Stimulated activated CD4-positive, alpha-beta T cell treated with anti-CD3 and anti-CD28 coated beads, Interleukin-1b, Interleukin-23, amount 100 ng/mL, for 1 hour (primary cell): ENCODE measurements at places on chromosomes 16 and 17.

- DNase-seq, result no peak
These were observed 53.2 kb downstream of the NDEL1 start for GRCh38 chr17:8488901-8489300.

DNA sequence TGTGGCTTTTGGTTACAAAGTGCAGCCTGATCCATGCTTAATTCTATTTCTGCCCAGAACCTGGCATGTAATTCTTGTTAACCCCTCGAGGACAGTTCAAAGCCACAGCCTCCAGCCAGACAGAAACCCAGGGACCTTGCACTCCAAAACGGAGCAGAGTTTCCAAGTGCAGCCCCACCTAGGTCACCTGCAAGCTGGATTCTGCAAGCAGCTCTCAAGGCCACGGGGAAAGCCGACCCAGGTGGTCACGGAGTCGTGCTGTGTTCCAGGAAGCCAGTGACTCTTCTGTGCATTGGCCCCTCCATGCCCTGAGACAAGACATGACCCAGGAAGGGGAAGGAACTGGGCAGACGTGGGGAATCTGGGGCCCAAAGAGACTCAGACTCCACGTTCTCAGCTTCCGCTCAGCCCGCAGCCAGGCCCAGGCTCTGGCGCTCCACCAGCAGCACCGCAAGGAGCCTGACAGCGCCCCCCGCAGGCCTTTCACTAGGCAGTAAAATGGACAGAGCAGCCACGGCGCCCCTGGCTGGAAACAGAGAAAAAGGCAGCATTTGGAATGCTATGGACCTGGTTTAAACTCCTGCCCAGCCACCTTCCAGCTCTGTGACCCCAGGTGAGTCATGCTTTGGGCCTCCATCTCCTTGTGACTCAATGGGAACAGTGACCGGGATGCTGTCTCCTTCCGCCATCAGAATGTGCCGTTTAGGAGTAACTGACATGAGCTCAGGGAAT is 27.3 kb upstream of the GSG1L start:
- no peak for DNase-seq

- DNase-seq, result no peak
These were observed 83.6 kb downstream of the TTC19 start for GRCh38 chr17:16083223-16083622.

DNA sequence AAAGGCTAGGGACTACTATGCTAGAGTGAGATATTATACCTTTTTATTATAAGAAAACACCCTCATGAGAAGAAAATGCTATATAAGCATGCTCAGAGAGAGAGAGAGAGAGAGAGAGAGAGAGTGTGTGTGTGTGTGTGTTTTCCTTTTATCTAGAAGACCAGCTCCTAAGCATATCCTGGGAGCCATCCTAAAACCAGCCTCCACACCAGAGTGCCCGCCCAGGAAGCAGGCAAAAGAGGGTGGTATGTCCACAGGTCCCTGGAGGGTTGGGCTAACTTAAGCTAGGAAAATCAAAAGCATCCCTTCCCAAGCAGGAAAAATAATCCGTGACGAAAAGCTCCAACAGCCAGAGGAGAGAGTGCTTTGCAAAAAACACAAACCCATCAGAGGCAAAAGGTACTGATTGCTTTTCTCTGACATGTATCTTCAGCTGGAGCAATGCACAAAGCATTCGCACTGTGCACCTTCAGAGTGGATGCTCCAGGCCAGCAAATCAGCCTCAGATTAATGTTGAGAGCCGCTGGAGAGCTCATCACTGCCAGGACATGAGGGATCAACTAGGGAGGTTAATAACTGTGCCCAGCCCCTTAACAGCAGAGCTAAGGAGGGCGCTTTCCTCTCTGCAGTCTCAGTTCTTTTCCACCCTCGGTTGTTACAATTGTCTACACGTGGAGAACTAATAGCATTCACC is 125.1 kb downstream of the SLC39A11 start:
- no peak for DNase-seq

GRCh38 chr17:6098050-6098822 is 28.1 kb downstream of the WSCD1 start:
- DNase-seq, result no peak

- no peak for DNase-seq
These were observed 27.0 kb upstream of the MRPS23 start for GRCh38 chr17:57876866-57877237.

DNA sequence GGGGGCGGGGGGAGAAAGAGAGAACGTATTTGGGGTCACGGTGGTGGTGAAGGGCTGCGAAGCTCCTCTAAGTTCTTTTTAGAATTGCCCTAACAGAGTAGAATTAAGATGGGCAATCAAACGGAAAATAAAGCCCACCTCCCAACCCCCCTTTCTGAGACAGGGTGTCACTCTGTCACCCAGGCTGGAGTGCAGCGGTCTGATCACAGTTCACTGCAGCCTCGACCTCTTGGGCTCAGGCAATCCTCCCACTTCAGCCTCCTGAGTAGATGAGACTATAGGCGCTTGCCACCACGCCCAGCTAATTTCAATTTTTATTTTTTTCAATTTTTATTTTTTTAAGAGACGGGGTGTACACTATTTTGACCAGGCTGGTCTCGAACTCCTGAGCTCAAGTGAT is 710 bp upstream of the CAVIN1 start:
- DNase-seq, result no peak

DNA sequence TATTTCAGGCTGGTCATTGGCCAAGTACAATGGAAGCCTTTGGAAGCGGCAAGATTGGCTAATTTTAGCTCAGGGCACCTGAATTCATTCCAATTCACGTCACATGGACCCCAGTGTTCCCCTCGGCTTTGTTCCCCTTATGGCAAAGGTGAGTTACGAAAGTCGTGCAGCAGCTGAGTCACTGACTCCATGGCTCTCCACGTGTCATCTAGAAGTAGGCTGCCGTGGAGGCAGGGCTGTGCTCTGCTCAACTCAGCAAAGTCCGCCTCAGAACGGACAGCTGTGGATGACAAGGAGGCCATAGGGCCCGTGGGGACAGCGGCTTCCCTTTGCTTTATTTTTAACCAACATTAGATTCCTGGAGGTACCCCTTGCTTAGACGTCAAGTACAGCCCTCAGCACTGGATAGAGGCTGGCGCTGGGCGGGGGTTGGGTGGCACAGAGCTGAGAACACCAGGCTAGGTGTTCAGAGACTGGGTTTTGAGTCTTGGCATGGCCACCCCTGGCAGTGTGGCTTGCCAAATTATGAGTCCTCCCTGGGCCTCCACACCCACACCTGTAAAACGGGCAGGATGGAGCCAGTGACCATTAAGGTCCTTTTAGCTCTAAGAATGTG is 23.6 kb downstream of the ADAD2 start:
- DNase-seq, result no peak

- no peak for DNase-seq
These were observed 46.4 kb downstream of the STAT5A start for GRCh38 chr17:42334677-42335076.

GRCh38 chr17:48610282-48611211 is at the start of gene HOXB7:
Gene HOXB7 (minus strand): TSS chr17:48611017. CDS start chr17:48610918, 99 bp downstream.
- no peak for DNase-seq

DNA sequence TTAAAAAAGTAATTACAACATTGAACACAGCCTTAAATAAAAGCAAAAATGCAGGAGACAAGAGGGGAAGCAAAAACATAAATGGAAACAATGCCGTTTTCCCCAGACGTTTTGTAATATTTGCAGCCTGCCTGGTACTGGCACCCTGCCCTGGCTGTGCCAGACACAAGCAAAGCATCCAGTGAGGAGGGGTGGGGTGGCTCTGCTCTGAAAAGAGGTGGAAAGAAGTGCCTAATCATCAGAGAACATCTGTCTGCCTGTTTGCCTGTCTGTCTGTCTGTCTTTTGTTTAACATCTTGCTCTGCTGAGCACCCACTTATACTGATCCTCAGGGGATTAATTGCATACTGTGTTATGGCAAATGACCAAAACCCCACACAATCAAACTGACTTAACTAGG is 62.7 kb downstream of the C16orf82 start:
- no peak for DNase-seq

GRCh38 chr17:67818110-67819002 is 6.9 kb upstream of the BPTF start:
- no peak for DNase-seq

GRCh38 chr17:43661699-43662412 is at the start of gene MEOX1:
Gene MEOX1 (minus strand): TSS chr17:43661922. CDS start chr17:43661534, 388 bp downstream.
- DNase-seq, result no peak

- no peak for DNase-seq
These were observed at the start of gene SLC47A1 for GRCh38 chr17:19533718-19534561. Gene SLC47A1 (plus strand): TSS chr17:19533854. CDS start chr17:19533940, 86 bp downstream.

DNA sequence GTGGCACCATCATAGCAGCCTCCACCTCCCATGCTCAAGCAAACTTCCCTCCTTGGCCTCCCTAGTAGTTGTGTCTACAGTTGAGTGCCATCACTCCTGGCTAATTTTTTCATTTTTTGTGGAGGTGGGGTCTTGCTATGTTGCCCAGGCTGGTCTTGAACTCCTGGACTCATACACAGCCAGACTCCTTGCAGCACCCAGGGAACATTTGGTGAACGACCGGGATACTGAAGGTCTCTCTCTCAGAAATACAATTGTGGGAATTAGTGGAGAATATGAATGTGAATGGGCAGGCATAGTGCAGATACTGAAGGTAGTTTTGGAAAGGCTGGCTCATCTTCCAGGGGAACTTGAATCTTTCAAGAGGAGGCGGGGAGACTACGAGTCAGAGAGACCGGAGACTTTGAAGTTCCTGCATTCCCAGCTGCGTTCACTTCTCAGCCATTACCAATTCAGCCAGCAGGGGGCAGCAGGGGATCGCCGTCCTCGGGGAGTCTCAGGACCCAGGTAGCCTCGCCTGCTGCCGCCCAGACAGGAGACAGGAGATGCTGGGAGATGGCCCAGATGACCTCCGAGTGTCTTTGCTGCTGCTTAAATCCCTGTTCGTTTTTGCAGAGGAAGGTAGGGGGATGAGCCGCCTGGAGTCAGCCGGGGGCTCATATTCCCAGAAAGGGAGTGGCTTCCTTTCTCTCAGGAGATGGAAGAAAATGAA is 68.6 kb downstream of the HAPSTR1 start:
- DNase-seq, result no peak

GRCh38 chr17:34133350-34133749 is 121.7 kb upstream of the CCL2 start:
- no peak for DNase-seq

DNA sequence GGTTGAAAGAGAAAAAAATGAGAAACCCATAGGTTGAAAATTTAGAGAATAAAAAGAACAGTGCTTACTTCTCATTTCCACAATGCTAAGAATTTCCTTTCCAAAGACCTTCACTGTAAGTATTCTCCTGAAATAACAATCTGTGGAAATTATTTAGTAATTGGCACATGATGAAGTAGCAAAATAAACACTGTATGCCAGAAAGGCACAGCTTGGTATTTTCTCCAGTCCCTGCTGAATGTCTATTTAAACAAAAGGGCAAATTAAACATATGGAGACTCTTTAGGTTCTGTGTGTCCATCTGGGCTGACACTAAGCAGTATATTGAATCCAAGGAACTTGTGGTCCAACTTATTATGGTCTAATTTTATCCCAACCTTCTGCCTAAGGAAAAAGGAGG is 46.1 kb downstream of the CHCT1 start:
- no peak for DNase-seq

GRCh38 chr17:80990921-80991644 is 558 bp upstream of the CHMP6 start:
- DNase-seq, result no peak

DNA sequence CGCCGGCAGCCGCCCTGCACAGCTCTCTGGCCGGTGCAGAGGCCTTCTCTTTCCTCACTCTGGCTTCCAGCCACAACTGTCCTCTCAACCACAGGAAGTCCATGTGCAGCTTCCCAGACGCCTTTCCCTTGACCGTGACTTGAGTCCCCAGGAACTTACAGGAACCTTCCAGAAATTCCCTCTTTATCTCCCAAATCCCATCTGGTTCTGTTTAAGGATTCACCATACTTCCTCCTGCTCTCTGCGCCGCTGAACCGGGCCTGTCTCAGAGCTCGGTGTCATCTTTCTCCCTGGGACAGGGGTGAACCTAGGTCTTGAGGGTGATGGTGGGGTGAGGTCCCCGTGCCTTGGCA is 65.2 kb upstream of the ZNF469 start:
- no peak for DNase-seq

GRCh38 chr17:14581186-14581830 is 280.4 kb downstream of the HS3ST3B1 start:
- DNase-seq, result no peak

GRCh38 chr16:24302636-24303035 is 46.5 kb downstream of the CACNG3 start:
- no peak for DNase-seq

DNA sequence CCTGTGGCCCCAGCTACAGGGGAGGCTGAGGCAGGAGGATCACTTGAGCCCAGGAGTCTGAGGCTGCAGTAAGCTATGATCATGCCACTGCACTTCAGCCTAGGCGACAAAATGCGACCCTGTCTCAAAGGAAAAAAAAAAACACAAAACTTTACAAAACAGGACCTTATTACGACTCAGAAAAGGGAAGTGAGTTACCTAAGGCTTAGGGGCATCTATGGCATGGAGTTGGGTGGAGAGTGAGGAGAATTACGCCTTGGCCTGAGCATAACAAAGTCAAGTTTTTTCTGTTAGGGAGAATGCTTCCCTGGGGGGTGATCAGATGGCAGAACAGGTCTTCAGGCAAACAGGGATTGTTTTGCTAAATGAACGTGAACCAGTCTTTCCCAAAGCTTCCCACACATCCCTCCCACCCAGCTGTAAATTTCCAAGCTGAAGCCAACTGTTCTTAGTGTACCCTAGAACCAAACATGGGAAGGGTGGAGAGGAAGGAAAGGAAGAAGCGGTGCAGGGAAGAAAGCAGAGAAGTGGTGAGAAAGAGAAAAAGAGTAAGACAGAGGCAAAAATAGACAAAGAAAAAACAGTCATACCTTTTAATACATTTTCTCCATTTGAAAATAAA is 24.6 kb upstream of the TNRC6C start:
- no peak for DNase-seq

DNA sequence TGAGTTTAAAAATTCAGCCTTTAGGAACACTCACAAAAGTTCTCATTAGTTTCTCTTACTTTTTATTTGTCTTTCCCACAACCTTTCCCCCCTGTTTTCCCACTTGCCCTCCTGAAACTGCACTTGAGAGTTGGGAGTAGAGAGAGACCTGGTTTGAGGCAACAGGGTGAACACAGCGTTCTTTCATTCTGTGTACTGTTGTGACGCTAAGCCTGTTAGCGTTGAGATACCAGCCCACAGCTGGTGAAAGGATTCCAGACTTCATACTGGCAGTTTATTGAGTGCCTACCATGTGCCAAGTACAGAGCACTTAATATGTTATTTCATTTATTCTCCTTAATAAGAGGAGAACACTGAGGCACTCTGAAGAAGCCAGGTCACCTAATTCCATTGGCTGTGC is 10.3 kb downstream of the TNRC6C start:
- DNase-seq, result no peak

DNA sequence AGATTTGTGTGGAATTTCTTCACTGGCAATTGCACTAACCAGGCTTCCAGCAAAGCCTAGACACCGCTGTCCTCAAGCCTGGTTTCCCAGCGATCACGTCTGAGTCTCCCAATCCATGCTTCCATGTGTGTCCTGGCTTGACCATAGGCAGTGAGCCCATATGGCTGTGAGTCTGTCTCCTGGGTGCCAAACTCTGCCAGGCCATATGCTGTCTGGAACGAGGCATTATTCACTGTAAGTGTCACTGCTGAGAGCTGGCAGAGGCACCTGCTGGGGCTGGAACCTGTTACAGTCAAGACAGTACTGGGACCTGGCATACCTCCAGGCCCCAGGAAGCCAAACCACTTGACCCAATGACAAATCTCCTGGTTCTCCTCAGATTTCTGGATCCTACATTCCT is 60.4 kb downstream of the HS3ST2 start:
- DNase-seq, result no peak

- no peak for DNase-seq
These were observed 55.7 kb downstream of the SREBF1 start for GRCh38 chr17:17780922-17781590.
